ENCODE measurements at places on chromosomes 7 and 10. TPM values are rescaled to one million over a fixed set of nuclear protein-coding genes. Genes with fewer than 3 reads are reported as not detected.

- DNase-seq = no peak
These were observed 76.4 kb upstream of the CCNY start for GRCh38 chr10:35259769-35260397.

- DNase-seq = no peak
These were observed 356.9 kb downstream of the DNAJB6 start for GRCh38 chr7:157693521-157694375.

GRCh38 chr10:99880080-99880835 is 97.8 kb downstream of the ABCC2 start:
- DNase-seq = no peak

DNA sequence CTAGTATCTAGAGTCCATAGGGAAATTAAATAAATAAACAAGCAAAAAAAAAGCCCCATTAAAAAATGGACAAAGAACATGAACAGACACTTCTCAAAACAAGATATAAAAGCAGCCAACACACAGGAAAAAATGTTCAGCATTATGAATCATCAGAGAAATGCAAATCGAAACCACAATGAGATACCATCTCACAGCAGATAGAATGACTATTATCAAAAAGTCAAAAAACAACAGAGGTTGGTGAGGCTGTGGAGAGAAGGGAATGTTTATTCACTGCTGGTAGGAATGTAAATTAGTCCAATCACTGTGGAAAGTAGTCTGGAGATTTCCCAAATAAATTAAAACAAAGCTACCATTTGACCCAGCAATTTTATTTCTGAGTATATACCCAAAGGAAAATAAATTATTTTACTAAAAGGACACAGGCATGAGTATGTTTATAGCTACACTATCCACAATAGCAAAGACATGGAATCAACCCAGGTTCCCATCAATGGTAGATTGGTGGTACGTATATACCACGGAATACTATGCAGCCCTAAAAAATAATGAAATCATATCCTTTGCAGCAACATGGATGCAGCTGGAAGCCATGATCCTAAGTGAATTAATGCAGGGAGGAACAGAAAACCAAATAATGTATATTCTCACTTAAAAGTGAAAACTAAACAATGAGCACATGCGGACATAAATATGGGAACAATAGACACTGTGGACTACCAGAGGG is 366.5 kb upstream of the SEMA3C start:
- DNase-seq = no peak

GRCh38 chr7:27235387-27236311 is 7.0 kb upstream of the EVX1 start:
- no peak for DNase-seq

LIPN gene
- total RNA-seq = 0.56 TPM

RELN gene
- 3.6 TPM for total RNA-seq

ACBD7 gene
- total RNA-seq = 0.48 TPM

Data from omental fat pad (tissue), 4 donors.